ENCODE measurements at places on chromosomes 16 and 17.

DNA sequence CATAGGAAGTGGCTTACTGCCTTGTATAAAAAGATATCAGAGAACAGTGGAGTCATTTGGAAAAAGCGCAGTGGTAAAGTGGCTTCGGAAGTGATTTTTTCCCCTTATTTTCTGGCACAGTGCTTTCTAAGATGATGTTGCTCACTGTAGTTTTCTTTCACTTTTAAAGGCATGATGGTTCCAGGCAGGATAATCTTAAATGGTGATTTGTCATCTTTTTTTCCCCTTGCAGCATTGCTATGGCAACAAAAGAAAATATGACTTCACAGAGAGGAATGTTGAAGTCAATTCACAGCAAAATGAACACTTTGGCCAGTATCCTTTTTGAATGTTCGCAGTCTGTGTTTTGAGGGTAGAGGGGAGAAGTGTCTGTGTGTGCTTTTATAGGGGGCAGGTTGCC lies 42.5 kb downstream of the GOSR1 start:
- DNase-seq: no peak

DNA sequence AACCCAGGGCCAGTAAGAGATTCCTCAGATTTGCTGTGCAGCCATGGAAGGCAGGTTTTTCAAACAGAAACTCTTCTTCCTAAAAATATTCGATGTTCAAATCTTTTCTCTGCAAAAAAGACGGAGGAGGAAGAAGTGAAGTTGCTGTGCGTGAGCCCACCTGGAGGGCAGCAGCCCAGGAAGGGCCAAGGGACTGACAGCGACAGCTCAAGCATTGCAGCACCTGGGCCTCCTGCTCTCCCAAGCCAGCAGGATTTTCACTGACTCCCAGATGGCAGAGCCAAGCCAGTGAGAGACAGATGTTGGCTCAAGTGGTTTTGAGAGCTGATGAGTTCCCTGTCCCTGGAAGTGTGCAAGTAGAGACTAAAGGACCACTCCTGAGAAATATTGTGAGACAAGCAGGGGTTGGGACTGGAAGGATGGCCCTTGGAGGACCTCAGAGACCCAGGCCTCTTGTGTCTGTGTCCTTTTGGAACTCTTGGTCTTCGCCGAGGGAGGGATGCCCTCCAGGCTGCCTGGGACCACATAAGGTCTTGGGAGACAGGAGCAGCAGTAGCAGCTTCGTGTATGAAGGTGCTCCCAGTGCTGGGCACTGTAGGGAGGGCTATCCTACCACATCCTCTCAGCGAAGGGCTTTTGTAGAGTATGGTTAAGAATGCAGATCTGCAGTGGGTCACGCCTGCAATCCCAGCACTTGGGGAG lies 29.3 kb upstream of the TNFRSF13B start:
- no peak for DNase-seq

DNA sequence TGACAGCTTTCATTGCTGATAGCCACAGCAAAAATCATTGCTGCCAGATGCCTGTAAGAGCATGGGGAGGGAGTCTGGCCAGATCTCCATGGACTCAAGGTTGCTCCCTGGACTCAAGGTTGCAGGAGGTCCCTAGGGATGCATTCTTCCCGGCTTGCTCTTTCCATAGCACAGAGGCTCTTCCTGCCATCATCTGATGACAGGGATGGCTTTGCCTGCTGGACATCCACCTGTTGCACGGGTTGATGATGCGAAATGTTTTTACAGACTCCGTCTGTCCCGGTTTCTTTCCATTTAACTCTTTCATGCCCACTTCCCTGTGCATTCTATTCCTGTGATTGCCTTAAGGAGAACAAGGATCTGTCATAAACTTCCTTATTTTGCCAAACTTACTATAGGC lies 115.6 kb upstream of the HSBP1 start:
- no peak for DNase-seq

- DNase-seq: no peak
Observed at GRCh38 chr16:51849715-51850114, 697.2 kb downstream of the TOX3 start.

GRCh38 chr17:57278740-57279387 lies 22.5 kb downstream of the MSI2 start:
- no peak for DNase-seq

Data from CD4-positive, alpha-beta T cell treated with Interleukin-15 for 1 hour (primary cell).